ENCODE measurements at places on chromosomes 1 and 21.
A peak's percentile ranks its signal among the peaks of the same experiment; 100 is the strongest.

- DNase-seq, result no peak
Observed at GRCh38 chr1:221405146-221405545, 336.7 kb downstream of the DUSP10 start.

GRCh38 chr21:15850645-15851044 lies 120.9 kb downstream of the USP25 start:
- DNase-seq, result no peak

DNA sequence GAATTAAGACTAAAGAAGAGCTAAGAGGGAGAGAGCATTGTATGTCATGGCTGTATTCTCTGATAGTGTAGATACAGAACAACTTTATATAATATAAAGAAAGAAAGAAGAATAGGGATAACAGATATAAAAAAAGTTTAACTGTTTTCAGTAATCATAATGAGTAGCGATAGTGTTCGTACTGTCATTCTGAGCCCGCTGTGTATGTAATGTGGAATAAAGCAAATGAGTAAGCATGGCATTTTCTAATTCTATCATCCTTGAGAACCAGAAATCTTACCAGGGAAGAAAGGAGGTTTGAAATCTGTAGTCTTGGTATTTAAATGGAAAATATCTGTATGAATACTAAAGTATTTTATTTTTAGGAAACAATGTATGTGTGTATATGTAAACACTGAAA lies 46.7 kb upstream of the SSX2IP start:
- DNase-seq, result no peak

- no peak for DNase-seq
Observed at GRCh38 chr1:21468599-21468998, 28.7 kb downstream of the NBPF3 start.

GRCh38 chr1:5342830-5343229 lies 649.4 kb downstream of the NPHP4 start:
- no peak for DNase-seq

GRCh38 chr1:204102739-204103430 lies 30.0 kb downstream of the SOX13 start:
- DNase-seq, result no peak

GRCh38 chr1:237556911-237557310 lies 333.8 kb downstream of the ZP4 start:
- no peak for DNase-seq

GRCh38 chr1:234979296-234980279 lies 149.0 kb downstream of the TOMM20 start:
- no peak for DNase-seq

GRCh38 chr1:1355416-1355815 lies 2.9 kb downstream of the MXRA8 start:
- no peak for DNase-seq

GRCh38 chr1:25484096-25484495 lies 53.4 kb downstream of the MACO1 start:
- no peak for DNase-seq

DNA sequence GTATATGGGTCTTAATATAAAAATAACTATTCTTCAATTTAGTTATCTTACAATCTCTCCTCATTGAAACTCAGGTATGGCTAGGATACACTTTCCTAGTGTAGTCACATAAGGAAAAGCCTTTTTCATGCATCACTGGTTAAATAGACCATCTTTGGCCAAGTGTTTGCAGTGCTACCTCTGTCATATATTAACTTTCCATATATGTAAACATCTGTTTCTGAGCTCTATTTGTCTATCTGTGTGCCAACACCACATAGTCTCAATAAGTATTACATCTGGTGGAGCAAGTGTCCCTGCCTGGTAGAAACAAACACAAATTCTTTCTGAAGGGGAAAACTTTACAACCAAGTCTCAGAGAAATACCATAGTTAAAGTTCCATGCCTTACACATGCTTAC lies 134.6 kb downstream of the TSEN15 start:
- DNase-seq, result no peak

DNA sequence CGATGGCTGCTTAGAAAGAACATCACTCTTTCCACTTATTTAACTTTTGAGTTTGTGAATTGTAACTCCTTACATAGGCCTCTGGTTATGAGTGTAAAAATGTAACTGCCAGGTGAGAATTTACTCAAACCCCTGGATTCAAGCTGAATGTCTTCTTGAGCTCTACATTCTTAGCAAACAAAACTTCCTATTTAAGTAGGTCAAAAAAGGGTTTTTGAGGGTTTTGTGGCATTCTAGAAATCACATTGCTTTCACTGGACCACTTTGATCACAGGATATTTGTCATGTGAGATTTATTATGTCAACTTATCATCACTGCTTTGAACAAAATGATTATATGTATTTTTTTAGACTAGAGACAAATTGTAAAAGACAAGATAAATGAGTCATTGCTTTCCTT lies 5.7 kb downstream of the IL23R start:
- DNase-seq, result no peak

DNA sequence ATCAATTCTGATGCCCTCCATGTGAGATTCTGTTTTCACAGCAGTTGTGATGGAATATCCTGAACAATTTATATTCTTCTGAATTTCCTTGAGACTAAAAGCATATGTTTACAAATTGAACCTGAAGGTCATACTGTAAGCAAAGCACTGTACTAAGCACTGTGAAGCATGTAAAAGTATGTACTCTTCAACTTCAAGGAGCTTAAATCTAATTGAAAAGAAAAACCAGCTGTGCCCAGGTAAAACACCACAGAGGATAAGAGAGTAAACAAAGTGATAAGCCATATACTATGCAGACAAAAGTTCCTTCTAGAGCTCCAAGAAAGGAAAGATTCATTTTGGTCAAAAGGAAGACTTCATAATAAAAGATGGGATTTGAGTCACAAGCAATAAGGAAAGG lies 71.9 kb downstream of the TTLL7 start:
- no peak for DNase-seq

DNA sequence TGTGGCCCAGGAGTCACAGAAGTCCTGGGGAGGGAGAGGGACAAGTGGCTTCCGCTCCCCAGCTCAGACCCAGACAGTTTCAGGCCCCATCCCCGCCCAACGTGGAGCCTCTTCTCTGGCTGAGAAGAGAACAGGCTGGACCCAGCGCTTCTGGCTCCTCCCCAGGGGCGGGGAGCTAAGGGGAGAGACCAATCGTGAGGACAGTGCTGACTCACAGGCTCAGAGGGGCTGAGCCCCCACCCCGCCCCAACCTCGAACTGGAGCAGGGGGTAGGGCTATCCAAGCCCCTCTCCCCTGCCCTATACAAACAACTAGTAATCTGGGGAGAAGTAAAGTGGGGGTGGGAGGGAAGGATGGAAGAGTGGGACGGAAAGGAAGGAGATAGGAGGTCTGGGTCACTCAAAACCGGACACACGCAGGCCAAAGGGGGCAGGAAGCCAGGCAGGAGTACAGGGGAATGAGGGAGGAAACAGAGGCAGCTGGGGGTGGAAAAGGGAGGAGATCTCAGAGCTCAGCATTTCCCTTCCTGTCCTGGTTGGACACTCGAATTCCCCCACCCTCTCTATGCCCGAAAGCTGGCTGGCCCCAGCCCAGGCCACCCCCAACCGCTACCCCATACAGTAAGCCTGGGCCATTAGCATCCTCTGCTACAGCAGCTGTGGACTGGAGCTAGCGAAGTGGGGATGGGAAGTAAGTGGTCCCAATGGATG lies at the start of gene SHC1:
Gene SHC1, minus strand, starts transcription at position 117 of the 710 bp plus-strand sequence. CDS start 221 bp downstream, outside the sequence.
- peak; percentile 80 for DNase-seq

GRCh38 chr1:227947676-227948492 lies at the start of gene WNT9A:
WNT9A (minus strand) TSS chr1:227947932; CDS start chr1:227947887, 45 bp downstream.
- DNase-seq, result peak; percentile 64

DNA sequence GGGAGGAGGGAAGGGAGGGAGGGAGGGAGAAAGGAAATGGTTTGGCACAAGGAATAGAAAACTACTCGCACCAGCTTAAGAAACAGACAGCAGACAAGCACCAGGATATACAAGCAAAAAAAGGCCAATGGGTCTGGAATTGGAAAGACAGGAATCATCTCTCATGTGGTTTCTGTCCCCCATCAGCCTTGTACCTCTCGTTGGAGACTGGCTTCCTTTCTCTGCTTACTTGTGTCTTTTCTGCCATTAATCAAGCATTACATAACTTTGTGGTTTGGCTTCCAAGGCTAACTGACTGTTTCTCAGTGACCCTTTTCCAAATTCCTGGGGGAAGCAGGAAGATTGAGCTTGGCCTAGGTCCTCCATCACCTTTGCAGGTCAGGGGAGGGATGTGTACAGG lies 11.8 kb upstream of the RALGPS2 start:
- no peak for DNase-seq

DNA sequence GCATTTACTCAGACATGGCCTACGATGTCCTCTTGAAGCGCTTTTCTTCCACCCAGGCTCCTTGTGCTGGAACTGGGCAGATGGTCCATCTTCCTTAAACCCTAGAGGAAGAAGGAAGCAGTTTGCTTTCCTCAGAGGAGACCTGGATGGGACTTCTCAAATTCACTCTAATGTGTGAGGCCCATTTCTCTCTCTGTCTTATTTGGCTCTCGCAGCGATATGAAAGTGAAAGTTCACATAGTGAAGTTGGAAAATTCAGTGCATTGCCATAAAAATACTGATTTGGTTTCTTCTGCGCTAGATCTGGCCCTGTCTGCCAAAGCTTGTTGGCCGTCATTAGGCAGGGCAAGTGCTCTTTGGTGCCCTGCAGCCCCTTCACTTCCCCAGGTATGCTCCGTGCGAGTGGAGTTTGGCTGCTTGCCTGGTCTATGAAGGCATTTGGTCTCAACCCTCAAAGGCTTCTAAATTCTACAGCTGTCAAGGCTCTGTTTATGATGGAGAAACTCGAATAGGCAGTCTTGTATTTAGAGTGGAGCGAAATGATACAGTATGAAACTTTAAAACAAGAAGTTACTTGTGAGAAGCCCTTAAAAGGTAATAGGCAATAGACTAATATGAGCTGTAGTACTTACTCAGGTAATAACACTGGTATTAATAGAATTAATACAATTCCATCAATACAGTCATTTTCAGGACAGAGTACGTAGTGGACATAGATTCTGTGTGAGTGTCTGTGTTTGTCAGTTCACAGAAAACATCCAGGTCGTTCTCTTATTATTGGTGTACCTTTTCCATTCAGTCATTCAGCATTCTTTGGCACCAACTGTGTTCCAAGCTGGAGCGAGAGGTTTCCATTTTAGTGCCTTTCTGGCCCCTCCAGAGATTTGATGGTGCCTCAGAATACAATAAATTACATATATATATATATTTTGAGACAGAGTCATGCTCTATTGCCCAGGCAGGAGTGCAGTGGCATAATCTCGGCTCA lies 20.5 kb downstream of the SZRD1 start:
- no peak for DNase-seq

GRCh38 chr1:195019385-195019784 lies 1588.9 kb downstream of the KCNT2 start:
- no peak for DNase-seq

DNA sequence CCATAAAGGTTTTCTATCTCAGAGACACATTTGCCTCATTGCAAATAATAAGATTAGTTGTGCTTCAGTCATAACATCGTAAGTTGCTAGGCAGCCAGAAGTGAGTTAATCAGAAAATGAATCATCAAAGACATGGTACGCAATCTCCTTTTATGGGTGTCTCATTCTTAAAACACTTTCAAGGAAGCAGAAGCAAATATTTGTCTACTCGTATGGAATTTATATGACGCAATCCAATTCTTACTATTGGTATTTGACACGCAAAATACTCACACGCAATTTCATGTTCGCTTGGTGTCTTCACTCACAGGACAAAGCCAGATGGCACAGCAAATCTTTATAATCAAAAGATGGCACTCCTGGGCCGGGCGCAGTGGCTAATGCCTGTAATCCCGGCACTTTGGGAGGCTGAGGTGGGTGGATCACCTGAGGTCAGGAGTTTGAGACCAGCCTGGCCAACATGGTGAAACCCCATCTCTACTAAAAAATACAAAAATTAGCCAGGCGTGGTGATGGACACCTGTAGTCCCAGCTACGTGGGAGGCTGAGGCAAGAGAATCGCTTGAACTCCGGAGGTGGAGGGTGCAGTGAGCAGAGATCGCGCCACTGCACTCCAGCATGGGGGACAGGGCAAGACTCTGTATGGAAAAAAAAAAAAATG lies 56.4 kb downstream of the HLCS start:
- DNase-seq, result no peak
